Activated CD4-positive, alpha-beta T cell treated with anti-CD3 and anti-CD28 coated beads, Interleukin-2, amount 50 U/mL, for 4 hours (primary cell): ENCODE measurements at places on chromosomes 11 and 22.
A peak's percentile ranks its signal among the peaks of the same experiment; 100 is the strongest.

GRCh38 chr11:73201249-73201648 is 16.8 kb upstream of the P2RY2 start:
- no peak for DNase-seq

- no peak for DNase-seq
Observed at GRCh38 chr11:125313271-125314219, 149.0 kb downstream of the PKNOX2 start.

DNA sequence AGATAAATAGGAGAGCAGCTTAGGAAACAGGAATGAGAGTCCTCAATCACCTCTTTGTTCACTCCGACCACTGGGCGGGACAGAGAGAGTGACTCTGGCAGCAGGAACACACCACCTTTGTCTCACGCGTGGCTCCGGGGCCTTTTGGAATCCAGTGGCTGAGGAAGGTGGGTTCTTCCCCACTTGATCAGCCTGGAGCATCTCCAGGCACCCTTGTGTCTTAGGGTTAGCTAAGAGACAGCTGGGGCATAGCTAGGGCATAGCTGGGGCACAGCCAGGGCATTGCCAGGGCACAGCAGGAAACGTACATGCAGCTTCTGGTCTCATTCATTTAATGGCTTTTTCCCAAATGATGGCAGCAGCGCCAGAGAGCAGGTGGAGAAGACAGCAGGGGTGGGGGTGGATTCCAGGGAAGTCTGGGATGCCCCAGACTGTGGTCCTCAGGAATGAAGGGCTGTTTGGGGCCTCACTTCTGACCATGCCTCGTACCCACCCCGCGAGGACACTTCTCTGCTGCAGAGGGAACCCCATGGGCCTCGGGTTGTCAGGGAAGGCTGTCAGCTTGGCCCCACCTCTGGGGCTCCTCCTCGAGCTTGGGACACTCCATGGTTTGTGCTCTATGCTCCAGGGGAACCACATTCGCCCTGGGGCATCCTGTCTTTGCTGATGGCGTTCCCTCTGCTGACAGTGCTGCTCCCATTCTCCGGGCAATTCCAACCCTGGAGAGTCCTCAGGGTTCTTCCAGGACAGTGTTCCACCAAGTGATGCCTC is 30.4 kb upstream of the SHANK2 start:
- DNase-seq, result no peak

- no peak for DNase-seq
Observed at GRCh38 chr11:12091956-12092558, 18.3 kb upstream of the MICAL2 start.

GRCh38 chr11:2409126-2409525 is 8.6 kb downstream of the TSSC4 start:
- no peak for DNase-seq

DNA sequence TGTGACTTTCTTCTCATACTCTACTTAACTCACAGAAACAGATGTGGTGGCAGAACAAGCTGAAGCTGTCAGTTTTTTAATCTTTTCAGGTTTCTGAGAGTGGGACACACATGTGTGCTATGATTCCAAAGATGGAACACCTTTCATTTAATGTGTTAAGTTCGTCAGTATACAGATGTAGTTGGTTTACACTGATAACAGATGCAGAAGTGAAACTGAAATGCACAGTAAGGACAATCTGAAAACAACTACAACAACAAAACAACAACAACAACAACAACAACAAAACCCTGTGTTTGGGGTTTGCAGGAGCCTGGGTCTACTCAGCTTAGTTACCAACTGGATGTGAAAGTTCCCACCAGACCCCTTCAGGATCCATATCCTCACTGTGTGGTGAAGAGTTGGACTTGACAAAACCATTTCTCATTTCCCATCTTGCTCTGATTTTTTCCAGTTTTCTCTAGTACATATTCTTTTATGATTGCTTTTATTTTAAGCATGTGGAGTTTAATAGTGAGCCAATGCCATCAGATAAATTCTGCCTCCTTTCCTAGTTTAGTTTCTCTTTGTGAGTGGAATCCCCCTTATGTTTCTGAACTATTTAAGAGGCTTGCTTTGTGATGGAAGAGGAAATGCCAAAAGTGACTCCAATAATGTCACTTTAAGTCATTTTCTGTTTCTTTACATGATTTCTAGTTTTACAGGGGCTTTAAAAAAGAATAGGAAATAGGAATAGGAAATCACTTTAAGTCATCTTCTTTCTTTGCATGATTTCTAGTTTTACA is 47.8 kb downstream of the ARHGAP42 start:
- DNase-seq, result no peak

DNA sequence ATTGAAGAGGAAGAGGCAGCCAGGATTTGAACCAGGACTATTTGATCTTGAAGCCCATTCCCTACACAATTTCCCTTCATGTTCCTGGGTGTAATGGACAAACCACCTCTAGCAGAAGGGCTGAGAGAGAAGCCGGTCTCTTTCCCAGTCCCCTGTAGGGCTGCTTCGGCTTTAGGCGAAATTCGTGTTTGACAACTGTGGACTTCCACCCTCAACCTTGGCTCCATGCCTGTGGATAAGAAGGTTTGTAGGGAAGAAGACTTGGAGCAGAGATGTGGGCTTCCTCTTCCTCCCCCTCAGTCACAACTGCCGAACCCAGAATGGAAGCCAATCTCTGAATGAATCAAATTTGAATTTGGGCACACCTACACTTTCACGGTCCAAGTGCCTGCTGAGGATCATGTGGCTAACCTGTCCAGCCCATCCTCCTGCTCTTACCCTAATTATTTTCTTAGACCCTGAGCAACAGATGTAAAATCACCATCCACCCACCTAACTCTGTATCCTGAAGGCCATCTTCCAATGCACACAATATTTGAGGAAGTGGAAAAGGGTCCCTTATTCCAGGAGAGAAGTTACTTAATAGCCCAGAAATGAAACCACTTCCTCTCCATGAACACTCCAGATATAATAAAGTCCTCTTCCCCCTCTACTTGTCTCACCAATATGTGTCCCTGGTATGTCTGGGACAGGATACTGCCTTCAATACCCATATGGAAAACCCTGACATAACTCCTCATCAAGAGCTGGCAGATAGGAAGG is 10.1 kb upstream of the SCN2B start:
- no peak for DNase-seq

DNA sequence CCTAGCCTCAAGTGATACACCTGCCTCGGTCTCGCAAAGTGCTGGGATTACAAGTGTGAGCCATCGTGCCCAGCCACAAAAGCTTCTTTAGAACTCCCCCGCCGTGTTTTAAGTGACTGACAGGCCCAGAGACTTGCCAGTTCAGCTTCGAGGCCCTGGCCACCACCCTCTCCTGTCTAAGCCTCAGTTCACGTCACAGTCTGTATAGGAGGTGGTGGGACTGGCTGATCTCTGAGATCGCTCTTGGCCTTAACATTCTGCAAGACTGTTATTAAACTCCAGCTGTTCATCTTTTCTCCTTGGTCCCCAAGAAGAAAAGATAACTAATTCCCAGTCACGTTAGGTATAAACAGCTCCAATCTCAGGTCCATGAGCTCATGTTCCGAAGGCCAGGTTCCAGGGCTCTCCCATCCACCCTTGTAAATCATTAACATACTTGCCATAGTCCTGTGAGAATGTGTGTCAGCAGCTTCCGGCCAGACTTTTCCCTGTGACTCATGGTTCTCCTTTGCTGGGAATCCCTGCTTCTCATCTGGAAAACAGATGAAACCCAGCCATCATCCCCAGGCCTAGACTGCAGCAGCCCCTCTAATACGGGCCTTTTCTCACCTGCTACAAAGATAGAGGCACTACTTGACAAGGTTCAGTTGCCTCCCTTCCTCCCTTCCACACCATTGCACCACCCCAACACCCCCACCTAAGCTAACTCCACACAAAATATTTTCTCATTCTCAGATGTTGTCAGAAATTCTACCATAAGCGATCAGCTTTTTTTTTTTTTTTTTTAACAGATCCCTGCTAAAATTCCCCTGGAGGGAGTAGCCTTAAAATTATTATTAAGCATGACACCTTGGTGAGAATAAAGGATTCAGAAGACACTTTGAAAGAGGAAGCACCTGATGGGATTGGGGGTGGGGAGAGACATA is 5.6 kb upstream of the KIAA0930 start:
- DNase-seq, result no peak

DNA sequence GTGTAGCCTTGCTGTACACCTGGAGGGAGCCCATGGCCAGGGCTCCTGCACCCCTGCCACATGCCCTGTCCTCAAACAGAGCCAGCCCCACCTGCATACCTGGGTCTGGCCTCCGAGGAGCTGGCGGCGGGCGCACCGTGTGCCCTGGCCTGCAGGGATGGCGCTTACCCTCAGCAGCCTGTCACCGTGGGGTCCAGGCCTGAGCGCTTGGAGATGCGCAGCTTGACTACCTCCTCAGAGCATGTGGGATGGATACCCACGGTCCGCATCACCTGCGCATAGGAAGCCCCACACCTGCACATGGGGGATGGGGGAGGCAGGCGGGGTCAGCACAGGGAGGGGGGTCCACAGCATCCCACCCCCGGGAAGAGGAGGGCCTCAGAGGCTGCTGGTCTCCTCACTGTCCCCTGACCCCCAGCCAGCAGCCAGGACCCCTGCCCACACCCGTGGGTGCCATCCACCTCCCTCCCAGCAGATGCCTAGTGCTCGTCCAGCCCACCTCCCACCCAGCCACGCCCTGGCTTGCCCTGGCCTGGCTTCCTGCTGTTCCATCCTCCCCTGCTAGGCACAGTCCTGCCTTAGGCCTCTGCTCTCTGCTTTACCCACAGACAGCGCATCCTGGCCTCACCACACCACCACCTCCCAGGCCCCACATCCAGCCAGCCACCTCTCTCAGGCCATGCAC is 22.4 kb upstream of the GNB1L start:
- DNase-seq, result no peak

GRCh38 chr22:19524170-19525115 is at the start of gene CLDN5:
Gene CLDN5 (minus strand): TSS chr22:19524410. CDS start chr22:19524255, 155 bp downstream.
- no peak for DNase-seq

- no peak for DNase-seq
Observed at GRCh38 chr22:35973388-35973787, 55.2 kb downstream of the RBFOX2 start.

- DNase-seq, result no peak
Observed at GRCh38 chr11:2369896-2370295, 7.2 kb upstream of the CD81 start.

DNA sequence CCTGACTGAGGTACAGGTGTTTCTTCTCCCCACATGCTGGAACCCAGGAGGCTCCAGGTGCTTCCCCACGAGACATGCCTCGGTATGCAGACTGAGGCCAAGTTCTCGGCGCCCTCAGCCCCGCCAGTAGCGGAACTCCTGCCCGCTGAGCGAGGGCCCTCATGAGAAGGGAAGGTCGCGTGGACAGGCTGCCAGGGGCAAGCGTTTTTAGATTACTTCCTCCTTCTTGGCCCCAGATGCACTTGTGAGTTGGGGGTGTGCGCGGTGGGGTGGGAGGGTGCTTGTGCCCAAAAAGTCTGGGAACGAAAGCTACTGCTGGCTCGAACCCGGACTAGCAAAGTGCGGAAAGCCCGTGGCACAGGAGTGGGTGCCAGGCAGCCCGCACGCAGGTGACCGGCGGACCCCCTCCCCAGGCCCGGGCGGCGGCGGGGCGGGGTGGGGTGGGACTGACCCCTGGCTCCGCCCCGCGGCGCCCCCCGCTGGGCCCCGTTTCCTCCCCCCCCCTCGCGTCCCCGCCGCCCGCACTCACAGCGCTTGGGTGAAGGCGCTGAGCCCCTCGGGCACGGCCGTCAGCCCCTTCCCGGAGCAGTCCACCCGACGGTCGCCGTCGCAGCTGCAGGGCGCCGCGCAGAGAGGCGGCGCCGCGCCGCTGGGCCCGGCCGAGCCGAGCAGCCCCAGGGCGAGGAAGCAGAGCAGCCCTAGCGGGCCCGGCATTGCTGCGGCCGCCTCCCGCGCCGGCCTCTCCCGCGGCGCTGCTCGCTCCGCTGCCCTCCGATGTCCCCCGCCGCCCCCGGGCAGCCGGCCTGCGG is 797 bp downstream of the LGR4 start:
- peak; percentile 0 for DNase-seq

DNA sequence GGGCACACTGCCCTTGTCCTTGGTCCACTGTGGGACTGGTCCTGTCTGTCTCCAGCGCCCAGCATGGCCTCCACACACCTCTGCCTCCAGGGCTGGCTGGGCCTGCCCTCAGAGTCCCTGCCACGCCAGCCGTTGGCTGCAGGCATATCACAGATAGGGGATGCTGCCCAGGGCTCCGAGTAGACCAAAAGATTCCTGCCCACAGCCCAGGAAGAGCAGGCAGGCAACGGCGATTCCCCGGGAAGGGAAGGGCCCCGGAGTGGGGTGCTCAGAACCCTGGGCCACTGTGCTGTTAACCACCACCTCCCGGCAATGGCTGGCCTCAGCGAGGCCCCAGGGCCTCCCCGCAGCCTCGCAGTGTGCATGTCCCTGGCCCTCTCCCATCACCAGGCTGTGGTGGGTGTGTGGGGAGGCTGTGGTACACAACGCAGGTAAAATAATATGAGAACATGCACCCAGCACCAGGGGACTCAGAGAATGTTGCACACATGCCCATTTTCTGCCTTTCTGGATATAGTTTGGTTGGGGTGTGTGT is 2.2 kb downstream of the IFITM5 start:
- no peak for DNase-seq

DNA sequence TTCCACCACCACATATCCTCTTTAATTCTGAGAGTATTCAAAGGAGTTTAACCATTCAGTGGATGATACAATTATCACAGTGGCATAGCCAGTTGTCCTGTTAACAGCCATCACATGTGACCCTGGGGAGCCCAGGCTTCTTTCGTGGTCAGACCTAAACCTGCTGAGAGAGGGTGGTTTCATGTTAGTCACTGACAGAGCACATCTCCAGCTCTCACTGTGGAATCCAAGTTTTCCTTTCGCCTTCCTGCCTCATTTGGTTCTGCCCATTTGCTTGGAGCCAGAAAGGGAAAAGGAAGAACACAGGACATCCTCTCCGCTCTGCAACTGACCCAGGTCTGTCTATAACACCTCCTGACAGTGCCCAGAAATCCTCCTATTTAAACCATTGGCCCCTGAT is 60.4 kb downstream of the MCHR1 start:
- DNase-seq, result no peak

- DNase-seq, result no peak
Observed at GRCh38 chr11:1148752-1149180, 9.0 kb upstream of the MUC5AC start.
